ENCODE measurements at places on chromosomes 1 and 21.

DNA sequence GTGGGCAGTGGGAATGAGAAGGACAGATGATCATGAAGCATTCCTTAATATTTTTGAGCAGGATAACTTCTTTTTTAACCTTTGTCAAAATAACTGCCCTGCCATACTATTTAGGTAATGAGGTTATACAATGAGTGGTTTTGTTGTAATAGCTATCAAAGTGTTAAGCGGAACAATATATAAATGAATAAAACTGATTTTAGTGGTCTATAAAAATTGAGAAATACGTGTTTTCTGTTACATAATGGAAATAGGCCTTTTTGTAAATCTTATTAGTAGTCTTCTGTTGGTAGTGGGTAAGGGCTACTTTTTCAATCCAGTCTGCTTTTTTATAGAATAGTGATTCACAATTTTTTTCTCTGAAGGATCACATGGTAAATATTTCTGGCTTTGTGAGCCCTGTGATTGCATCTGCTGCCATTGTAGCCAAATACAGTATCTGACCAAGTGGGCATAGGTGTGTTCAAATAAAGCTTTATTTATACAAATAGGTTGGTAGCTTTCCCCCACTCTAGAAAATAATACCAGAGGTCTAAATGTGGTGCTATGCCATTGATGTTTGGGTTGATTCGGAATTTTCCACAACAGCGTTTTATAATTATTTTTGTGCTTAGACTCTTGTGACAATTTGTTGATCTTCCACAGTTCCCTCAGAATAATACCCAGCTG, 4.3 kb downstream of the NEK7 start:
- DNase-seq = no peak

- DNase-seq = no peak
Observed at GRCh38 chr1:236451796-236452373, 57.8 kb downstream of the EDARADD start.

GRCh38 chr1:9894115-9894514, 16.0 kb downstream of the CTNNBIP1 start:
- DNase-seq = no peak

DNA sequence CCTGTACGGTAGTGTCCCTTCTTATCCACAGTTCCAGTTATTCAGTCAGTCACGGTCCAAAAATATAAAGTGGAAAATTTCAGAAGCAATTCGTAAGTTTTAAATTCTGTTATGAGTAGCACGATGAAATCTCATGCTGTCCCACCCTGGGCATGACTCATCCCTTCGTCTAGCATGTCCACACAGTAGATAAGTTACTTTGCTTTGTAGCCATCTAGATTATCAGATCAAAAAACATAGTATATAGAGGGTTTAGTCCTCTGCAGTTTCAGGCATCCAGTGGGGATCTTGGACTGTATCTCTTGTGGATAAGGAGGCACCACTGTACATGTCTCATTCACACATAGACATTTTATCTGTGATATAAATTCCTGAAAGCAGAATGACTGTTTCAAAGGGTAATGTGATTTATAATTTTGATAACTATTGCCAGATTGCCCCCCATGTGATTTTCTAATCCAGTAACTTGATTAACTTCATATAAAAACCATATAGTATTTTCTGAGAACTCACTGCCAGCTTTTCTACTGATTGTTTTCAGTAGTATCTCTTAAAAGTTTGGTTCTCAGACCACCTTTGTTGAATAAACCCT, 143.3 kb downstream of the DYRK1A start:
- no peak for DNase-seq

DNA sequence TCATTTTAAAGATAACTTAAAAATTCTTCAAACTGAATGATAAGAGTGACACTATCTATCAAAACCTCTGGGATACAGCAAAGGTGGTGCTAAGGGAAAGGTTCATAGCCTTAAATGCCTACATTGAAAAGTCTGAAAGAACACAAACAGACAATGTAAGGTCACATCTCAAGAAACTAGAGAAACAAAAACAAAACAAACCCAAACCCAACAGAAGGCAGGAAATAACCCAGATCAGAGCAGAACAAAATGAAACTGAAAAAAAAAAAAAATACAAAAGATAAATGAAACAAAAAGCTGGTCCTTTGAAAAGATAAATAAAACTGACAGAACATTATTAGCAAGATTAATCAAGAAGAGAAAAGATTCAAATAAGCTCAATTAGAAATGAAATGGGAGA, 6.8 kb downstream of the ODF2L start:
- no peak for DNase-seq

- no peak for DNase-seq
Observed at GRCh38 chr1:112196008-112196588, 199.9 kb upstream of the CTTNBP2NL start.

DNA sequence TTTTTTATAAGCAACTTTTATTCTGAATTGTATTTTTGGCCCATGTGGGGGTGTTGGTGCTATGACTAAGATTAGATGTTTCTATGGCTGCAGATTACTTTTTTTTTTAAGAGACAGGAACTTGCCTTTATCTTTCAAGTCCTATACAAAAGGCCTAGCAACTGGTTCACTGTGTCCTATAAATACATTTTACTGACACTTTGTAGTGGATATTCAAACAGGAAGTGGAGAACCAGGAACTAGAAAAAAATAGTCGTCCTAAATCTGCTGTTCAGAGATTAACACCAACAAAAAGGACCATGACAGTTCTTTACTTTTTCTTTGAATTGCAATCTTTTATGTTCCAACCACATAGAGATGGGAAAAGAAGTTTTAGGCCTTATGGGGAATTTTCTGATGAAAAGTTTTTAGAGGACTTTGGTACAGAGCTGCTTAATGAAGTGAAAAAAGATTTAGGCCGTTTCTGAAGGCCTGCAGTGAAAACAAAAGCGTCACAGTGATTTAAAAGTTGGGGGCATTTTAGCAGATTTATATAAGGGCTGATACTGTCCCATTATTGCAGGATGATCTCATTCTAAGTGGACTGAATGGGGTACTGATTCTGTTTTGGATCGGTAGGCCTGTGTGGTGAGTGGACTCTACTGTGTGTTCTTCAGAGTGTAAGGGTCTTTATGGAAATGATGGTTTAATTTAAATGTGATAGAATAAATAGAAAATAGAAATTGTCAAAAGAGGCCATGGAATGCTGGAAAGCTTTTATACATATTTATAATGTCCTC, 136.4 kb upstream of the DEPDC1 start:
- no peak for DNase-seq

- DNase-seq = no peak
Observed at GRCh38 chr1:36212782-36213181, 11.5 kb upstream of the THRAP3 start.

GRCh38 chr1:30562559-30562958, 160.8 kb downstream of the MATN1 start:
- DNase-seq = no peak

DNA sequence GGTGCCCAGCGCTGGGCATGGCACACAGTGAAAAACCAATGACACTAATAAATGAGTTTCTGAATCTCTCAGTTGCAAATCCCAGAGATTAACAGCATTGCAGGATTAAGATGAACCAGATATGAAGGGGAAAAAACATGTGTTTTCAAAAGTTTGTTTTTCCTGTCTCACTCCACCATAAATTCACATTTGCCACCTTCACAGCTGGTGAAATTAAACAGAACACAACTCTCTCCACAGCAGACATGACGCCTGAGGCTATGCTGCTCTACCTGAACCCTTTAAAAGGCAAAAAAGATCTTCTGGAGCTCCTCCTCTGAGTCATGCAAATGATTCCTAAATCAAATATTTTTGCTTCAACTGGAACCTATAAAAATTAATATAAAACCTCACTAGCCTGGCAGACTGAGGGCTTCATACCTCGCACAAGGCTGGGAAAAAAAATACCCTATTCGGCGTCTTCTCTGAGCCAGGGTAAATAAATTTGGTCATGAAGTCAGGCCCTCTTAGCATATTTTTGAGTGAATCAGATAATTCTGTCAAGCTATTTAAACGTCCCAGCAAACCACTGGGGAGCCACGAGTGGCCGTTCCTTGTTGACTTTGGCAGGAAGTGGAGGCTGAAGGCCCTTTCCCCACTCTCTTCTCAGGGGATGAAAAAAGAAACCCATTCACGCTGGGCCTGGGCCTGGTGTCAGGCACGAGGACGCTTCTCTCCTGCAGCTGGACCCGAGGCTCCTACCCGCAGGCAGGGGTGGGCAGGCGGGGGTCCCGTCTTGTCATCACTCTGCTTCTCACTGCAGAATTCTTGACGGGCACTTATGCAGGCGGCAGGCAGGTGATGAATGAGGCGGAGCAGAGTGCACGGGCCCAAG, 53.0 kb downstream of the DMRTB1 start:
- no peak for DNase-seq

DNA sequence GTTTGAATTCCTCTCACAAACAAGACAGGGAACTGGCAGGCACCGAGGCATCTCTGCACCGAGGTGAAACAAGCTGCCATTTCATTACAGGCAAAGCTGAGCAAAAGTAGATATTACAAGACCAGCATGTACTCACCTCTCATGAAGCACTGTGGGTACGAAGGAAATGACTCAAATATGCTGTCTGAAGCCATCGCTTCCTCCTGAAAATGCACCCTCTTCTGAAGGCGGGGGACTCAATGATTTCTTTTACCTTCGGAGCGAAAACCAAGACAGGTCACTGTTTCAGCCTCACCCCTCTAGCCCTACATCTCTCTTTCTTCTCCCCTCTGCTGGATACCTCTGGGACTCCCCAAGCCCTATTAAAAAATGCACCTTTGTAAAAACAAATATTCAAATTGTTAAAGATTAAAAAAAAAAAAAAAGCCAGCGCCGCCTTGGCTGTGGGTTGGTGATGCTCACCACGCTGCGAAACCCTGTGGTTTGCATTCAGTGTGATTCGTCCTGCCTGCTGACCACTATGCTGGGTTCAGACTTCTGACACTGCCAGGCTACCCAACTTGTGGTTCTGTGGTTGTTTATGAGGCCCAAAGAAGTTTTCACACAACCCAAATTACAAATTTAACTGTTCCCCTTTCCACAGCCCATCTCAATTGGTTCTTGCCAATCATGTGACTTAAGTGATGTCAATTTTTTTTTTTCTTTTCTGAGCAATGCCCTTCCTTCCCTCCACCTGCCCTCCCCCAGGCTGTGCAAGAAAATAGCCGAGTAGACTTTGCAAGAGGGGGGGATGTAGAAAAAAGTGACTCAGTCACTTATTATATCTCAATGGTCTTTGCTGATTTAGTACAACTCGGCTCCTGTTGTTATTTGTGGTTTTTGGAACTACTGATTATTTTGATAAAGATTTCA, at the start of gene RUNX1:
Gene RUNX1 (minus strand): TSS at position 597 of the 912 bp plus-strand sequence.
- no peak for DNase-seq

- DNase-seq = no peak
Observed at GRCh38 chr1:91014475-91014874, 7.4 kb downstream of the ZNF644 start.

DNA sequence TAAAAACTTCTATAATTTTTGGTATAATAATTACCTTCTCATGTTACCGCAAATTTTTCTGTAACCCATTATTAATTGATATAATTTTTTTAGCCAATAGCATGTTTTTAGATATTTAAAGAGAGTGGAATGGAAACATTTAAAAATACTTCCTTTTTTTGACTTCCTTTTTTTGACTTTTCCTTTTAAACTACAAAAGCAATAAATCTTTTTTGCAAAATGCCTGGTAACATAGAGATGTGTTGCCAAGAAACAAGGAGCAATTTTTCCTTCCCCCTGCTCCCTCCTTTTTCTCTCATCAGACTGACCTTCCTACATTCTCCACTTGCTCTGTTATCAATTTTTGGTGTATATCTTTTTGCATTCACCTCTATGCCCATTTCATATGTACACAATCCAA, 666.2 kb downstream of the ADGRL2 start:
- DNase-seq = no peak

GRCh38 chr1:182925661-182926060, 27.3 kb downstream of the SHCBP1L start:
- DNase-seq = no peak

GRCh38 chr21:14543983-14544382, 2.1 kb downstream of the SAMSN1 start:
- DNase-seq = no peak

DNA sequence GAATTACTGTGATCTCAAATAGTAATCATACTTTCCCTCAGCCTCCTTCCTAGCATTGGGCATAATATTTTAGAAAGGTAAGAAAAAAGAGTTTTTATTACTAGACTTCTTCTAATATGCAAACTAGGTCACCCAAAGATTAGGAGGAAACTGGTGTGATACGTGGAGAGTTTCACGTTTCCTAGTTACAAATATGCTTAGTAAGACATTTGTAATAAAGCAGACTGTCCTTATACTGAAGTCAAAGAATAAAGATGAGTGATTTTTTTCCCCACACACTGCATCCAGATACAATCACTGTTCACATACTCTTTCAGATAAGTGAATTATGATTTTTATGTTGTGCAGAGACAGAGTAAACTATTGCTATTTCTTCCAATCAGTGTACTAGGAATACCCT, 17.9 kb downstream of the LHX8 start:
- no peak for DNase-seq

- no peak for DNase-seq
Observed at GRCh38 chr1:169701261-169702005, 10.0 kb downstream of the SELL start.

- no peak for DNase-seq
Observed at GRCh38 chr1:21233490-21233889, 56.8 kb downstream of the ECE1 start.

DNA sequence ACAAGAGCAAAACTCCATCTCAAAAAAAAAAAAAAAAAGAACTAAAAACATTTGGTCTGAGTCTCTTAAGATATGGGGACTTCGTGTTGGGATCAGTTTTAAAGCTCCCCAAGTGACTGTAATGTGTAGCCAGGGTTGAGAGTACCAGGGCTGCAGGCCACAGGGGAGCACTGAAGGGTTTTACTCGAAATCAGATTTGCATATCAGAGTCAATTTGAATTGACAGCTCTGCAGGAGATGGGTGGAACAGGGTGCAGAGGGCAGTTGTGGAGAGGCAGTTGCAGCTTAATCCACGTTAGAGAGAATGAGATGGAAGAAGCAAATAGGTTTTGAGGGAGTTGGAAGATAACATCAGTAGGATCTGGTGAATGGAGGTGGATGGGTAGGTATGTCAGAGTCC, 20.6 kb upstream of the ELOA start:
- DNase-seq = no peak

DNA sequence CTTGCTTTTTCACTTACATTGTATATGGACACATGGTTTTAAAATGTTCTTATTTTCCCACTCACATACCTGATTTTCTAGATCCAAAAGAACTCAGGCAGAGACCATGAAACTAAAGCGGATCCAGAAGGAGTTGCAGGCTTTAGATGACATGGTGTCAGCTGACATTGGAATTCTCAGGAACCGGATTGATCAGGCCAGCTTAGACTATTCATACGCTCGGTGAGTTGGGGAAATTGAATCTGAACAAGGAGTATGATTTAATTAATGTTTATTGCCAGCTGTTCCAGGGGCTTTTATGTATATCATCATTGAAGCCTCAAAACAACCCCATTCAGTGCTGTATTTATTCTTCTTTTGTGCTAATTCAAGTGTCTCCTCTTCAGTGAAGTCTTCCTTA, 12.7 kb downstream of the GORAB start:
- no peak for DNase-seq

GRCh38 chr21:45264912-45265515, 22.7 kb downstream of the POFUT2 start:
- DNase-seq = no peak

GRCh38 chr1:39173119-39173994, 31.1 kb upstream of the MACF1 start:
- DNase-seq = no peak
